A673 (cell line): ENCODE measurements at places on chromosomes 6 and 20. TPM values are rescaled to one million over a fixed set of nuclear protein-coding genes. Genes with fewer than 3 reads are reported as not detected.

NNAT gene
- total RNA-seq: not detected in 2 replicates

AGER gene
- total RNA-seq: 13.3 and 18.8 TPM in 2 replicates

C20orf141 gene
- total RNA-seq: not detected in 2 replicates

BFSP1 gene
- 6.1 and 7.4 TPM in 2 replicates for total RNA-seq

FOXS1 gene
- total RNA-seq: not detected in 2 replicates

NCOA5 gene
- total RNA-seq: 44.1 and 55.4 TPM in 2 replicates
